IPS DF 19.7 (cell line): ENCODE measurements at places on chromosomes 6 and 20.
A peak's percentile ranks its signal among the peaks of the same experiment; 100 is the strongest.

GRCh38 chr20:50885781-50886180, 45.5 kb downstream of the ADNP start:
- DNase-seq: no peak

- DNase-seq: no peak
Observed at GRCh38 chr20:17629678-17630089, 52.4 kb downstream of the RRBP1 start.

GRCh38 chr6:747028-747427, 54.1 kb upstream of the EXOC2 start:
- no peak for DNase-seq

GRCh38 chr6:156508923-156509322, 268.3 kb upstream of the ARID1B start:
- DNase-seq: no peak

- no peak for DNase-seq
Observed at GRCh38 chr6:109240370-109241084, 141.7 kb downstream of the CD164 start.

DNA sequence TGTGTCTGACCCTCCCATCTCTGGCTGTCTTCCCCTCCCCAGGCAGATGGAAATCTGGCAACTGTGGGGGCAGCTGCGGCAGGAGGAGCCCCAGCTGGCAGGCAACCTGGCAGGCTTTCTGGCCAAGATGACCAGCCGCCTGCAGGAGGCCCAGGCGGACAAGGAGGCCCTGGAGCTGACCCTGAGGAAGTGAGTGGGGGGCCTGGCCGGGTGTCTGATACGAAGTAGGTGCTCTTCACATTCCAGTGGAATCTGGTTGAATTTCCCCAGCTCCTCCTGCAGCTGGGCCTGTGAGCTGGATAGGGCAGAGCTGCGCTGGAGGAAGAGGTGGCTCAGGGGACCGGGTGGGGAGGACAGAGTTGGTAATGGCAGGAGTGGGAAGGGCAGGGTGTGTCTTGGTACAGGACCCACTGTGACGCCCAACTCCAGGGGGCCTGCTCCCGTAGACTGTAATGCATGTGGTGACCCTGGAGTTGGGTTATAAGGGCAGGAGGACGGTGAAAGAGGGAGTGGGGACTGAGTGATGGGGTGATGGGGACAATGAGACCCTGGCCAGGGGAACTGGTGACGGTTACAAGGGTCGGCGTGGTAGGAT, 19.7 kb downstream of the RAB44 start:
- no peak for DNase-seq

DNA sequence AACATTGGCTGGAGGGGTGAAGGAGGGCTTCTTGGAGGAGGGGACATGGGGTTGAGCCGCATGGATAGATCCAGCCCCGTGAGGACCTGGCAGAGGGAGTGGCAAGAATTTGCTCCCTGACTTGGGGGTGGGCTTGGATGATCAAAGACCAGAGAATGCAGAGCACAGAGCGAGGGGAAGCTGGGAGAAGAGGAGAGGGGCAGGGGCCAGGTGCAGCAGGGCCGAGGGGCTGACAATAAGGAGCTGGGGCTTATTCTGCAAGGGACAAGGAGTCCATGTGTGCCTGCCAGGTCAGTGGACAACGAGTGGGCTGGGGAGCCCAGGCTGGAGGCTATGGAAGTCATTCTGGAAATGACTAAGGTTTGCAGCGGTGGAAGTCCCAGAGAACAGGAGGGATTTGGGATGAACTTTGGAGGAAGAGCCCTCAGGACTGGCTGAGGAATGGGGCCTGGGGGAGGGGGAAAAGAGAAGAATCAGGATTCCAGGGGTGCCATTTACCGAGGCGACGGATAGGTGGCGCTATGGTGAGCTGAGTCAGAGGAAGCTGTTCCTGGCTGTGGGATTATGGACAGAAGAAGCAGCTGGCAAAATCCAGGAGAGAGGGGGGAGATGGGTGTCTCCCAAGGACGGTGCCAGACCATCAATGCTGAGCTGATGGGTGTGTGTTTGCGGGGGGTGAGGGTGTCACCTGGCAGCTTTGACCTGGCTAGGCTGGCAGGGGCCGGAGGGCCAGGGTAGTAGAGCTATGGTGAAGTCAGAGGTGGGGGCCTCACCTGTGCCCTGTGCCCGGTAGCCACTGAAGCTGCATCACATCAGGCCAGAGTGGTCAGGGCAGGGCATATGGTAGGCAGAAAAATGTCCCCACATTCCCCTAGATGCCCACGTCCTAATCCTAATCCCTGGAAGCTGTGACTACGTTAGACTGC, 7.8 kb downstream of the KCNG1 start:
- DNase-seq: no peak

- no peak for DNase-seq
Observed at GRCh38 chr6:156833755-156834154, 56.6 kb downstream of the ARID1B start.

- DNase-seq: no peak
Observed at GRCh38 chr20:19618711-19619110, 139.3 kb upstream of the RIN2 start.

GRCh38 chr20:62021793-62022385, 43.8 kb downstream of the TAF4 start:
- DNase-seq: no peak

DNA sequence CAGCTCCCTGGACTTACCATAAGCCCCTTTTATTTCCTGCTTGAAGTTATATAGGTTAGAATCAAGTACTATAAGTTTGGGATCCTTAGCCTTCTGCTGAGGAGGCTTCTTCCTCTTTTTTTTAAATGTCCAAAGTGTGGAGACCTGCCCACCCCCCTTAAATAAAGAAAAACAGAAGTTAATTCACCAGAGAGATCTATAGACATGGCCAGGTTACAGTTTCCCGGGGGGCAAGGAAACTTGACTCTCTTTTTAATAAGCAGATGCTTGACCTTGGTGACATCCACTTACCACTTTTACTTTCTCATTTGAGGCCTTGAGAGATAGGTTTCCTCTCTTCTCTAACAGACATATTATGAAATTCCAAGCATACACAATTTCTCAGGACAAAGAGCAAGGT, 88.3 kb downstream of the BMP2 start:
- DNase-seq: no peak

GRCh38 chr6:125773387-125774341, 17.1 kb upstream of the NCOA7 start:
- no peak for DNase-seq

DNA sequence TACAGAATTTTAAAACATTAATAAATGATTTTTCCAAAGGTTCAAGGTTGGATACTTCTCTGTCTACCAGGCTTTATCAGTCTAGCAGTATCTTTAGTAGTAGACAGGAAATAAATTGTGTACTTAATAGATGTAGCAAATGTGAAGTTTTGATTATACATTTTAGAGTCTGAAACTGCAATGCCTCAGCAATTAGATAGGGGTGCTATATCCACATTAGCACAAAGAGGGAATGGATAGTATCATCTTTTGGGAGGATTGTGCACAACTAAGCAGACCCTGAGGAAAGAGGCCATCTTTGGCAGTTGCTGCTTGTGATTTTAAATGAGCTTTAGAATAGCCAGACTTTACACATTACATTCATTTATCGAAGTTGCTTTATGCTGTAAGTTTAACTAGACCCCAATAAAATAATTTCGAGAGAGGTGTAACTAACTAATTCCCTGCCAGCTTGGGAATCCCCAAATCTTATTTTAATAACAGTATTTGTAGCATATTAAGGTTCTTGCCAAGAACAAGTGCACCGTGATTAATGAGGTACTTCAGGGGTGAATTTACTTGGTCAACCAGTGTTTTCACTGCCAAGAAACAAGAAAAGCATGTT, 2.8 kb downstream of the KCNQ5 start:
- no peak for DNase-seq

GRCh38 chr20:11080010-11080409, 406.2 kb upstream of the JAG1 start:
- no peak for DNase-seq

DNA sequence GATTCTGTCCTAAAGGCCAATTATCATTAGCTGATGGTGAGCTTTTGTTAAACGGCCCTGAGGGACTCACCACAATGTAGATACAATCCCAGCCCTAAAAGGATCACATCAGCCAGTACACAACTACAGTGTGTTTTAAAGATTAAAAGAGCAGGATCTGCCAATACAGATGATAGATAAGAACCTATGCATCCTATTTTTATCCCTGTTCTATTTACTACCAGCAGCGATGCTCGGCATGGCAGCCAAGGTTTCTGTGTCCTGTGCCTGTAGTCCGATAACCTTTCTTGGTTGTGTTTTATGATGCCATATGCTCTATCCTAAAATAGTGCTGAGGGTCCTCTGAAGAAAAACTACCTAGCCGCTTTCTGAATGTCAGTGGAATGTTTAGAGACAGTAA, 289.4 kb downstream of the PHACTR1 start:
- DNase-seq: no peak

DNA sequence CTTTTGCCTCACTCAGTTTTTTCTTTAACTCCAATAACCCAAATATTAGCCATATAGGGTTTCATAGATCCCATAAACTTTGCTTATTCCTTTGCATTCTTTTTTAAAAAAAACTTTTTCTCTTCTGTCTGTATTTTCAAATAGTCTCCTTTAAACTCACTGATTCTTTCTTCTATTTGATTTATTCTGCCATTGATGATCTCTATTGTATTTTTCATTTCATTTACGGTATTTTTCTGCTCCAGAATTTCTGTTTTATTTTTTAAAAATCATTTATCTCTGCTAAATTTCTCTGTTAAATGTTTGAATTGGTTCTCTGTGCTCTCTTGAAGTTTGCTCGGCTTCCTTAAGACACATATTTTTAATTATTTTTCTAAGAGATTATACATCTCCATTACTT, 573.3 kb upstream of the MAN1A1 start:
- DNase-seq: no peak

DNA sequence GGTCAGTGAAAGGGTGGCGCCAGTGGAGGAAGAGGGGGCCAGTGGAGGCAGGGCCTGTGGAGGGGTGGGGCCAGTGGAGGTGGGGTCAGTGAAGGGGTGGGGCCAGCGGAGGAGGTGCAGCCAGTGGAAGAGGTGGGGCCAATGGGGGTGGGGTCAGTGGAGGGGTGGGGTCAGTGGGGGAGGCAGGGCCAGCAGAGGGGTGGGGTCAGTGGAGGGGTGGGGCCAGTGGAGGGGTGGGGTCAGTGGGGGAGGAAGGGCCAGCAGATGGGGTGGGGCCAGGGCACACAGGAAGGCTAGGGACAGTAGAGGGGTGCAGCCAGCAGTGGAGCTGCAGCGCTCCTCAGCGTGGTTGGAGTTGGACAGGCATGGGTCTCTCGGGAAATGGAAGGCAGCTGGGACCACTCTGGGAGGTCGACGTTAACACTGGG, 18.7 kb downstream of the ADRM1 start:
- DNase-seq: no peak

DNA sequence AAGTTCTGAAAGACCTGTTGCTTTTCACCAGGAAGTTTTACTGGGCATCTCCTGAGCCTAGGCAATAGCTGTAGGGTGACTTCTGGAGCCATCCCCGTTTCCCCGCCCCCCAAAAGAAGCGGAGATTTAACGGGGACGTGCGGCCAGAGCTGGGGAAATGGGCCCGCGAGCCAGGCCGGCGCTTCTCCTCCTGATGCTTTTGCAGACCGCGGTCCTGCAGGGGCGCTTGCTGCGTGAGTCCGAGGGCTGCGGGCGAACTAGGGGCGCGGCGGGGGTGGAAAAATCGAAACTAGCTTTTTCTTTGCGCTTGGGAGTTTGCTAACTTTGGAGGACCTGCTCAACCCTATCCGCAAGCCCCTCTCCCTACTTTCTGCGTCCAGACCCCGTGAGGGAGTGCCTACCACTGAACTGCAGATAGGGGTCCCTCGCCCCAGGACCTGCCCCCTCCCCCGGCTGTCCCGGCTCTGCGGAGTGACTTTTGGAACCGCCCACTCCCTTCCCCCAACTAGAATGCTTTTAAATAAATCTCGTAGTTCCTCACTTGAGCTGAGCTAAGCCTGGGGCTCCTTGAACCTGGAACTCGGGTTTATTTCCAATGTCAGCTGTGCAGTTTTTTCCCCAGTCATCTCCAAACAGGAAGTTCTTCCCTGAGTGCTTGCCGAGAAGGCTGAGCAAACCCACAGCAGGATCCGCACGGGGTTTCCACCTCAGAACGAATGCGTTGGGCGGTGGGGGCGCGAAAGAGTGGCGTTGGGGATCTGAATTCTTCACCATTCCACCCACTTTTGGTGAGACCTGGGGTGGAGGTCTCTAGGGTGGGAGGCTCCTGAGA, at the start of gene HFE:
Gene HFE, plus strand, starts transcription at position 146 of the 832 bp plus-strand sequence. Its CDS starts 12 bp downstream, at position 158.
- no peak for DNase-seq

- DNase-seq: peak; percentile 90
Observed at GRCh38 chr6:19836799-19837510, at the start of gene ID4. Gene ID4, plus strand, starts transcription at chr6:19837370. Its CDS starts 385 bp downstream, at chr6:19837755.

GRCh38 chr6:12968839-12969558, 252.4 kb downstream of the PHACTR1 start:
- no peak for DNase-seq
